ENCODE measurements at places on chromosomes 3 and 15. TPM values are rescaled to one million over a fixed set of nuclear protein-coding genes. Genes with fewer than 3 reads are reported as not detected.

SKOR1 gene
- 0.23 TPM for total RNA-seq

BCL2A1 gene
- total RNA-seq, result 12.0 TPM

RBP2 gene
- total RNA-seq, result not detected

DNA sequence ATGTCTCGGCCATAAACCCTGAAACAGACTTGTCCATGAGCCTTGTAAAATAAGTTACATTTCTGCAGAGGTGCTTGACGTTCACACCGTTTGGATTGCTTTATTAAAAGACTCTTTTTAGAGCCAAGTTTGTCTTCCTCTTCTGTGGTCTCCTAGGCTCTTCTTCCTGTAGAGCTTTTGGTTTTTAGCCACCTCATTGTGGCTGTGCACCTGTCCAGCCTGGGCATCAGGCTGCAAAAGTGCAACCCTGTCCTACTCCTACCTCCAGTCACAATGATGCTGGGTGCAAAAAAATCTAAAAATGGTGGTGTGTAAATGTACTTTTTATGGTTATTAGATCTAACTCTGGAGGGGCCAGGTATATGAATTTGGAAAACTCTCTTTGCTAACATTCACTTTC, 2.8 kb upstream of the RIOX2 start:
- DNase-seq, result no peak

DNA sequence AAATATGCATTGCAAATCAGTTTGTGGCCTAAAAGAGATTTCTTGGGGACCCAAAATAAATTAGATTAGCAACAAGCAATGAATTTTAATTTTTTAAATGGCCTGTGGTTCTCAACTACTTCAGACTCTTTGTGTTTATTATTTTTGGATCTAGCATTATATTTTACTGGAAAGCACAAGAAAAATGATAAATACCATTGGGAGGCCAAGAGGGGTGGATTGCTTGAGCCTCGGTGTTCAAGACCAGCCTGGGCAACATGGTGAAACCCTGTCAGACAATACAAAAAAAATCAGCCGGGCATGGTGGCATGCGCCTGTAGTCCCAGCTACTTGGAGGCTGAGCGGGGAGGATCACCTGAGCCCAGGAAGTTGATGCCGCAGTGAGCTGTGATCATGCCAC, 13.6 kb downstream of the LACTB start:
- DNase-seq, result no peak

DNA sequence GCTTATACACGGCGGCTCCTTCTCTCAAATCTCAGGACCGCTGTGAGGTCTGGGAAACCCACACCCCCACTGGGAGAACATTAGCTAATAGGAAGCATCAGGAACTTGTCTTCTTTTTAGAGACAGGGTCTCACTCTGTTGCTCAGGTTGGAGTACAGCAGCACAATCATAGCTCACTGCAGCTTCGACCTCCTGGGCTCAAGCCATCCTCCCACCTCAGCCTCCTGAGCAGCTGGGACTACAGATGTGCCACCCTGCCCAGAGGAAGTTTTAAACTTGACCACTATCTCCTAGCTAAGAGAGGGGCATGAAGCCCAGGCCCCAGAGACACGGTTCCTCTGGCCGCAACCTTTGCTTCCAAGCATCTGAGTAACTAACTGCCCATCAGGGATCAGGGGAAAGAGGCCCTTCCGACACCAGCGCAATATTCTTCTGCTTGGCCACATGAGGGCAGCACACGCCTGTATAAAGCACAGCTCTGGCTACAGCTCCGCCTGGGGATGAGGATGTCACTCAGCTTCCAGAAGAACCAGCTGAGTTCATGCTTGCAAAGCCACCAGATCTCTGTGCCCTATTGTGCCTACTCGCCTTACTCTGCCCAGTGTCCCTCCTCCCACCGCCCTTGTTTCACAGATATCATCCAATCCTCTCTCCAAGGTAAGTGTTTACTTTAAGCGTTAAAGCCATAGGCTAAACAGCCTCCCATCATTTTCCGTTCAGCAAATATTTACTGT, 57.6 kb upstream of the SLC6A11 start:
- peak; percentile 66 for DNase-seq

GRCh38 chr3:61783993-61784718, 222.8 kb downstream of the PTPRG start:
- no peak for DNase-seq

DNA sequence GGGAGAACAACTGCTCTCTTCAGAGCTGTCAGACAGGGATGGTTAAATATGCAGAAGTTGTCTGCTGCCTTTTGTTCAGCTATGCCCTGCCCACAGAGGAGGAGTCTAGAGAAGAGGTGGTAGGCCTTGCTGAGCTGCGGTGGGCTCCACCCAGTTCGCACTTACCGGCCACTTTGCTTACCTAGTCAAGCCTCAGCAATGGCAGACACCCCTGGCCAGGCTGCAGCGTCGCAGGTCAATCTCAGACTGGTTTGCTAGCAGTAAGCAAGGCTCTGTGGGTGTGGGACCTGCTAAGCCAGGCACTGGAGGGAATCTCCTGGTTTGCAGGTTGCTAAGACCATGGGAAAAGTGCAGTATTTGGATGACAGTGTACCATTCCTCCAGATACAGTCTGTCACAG, 12.3 kb upstream of the TMEM45A start:
- DNase-seq, result no peak

DNA sequence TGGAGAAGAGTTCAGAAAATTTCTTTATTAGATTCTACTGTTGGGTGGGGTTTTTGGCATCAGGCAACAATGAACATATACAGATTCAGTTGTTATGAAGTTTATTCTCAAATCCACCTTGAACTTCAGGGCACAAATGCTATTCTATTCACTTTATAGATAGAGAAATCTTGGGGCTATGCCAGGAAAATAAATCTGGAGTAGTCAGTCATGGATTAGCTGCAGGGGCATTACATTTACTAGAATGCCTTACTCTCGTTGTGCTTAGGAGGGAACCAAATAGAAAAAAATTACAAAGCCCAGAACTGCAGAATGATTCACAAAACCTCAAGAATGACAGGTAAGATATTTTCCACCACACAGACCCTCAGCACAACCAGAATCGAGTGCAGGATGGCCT, 216.7 kb downstream of the CDIN1 start:
- DNase-seq, result no peak

IL20RB gene
- 1.5 TPM for total RNA-seq

DNA sequence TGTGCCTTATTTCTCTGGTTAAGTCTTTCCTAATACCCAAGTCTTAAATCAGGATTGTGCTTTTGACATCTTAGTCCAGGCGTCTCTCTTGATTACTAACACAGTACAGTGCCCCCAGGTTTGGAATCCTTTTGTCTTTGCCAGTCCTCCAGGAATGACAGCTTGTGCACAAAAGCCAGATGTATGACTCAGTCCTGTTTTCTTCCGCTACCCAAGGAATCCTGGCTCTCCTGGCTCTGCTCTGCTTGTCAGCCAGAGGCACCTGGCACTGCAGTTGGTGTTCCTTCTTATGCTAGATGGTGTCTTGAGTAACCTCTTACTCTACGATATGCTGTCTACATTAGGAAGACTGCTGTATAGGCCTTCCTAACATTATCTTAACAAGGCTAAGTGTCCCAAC, 728.2 kb upstream of the NECTIN3 start:
- DNase-seq, result no peak

DNA sequence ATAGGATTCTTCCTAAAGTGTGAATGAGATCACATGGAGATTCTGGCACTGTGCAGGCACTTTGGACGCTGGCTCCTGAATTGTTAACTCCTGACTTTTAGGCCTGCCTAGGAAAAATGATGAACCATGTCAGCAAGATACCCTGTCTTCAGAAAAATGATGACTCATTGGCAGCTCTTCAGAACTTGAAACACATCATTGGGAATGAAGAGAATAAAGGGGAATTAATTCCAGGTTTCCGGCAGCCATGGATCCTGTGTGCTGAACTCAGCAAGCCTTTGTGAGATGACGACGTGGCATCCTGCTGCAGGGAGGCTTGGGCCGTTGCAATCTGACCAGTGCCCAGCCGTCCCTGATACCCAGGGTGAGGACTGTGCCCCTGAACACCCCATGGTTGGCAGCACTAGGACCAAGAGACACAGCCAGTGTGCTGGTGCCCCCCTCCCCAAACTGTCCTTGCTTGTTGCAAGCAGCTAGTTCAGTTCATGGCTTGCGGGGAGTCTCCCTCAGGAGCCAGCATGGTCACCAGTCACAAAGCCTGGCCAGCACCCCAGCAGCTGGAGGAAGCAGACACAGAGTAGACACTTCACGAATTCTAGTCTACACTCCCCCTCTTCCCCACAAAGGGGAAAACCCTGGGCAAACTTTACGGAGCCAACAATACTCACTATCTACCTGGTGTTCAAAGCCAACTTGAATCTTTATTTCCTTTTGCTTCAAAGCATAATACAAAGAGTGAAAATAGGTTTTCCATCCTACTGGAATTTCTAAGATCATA, 7.8 kb upstream of the LIPC start:
- no peak for DNase-seq

DNA sequence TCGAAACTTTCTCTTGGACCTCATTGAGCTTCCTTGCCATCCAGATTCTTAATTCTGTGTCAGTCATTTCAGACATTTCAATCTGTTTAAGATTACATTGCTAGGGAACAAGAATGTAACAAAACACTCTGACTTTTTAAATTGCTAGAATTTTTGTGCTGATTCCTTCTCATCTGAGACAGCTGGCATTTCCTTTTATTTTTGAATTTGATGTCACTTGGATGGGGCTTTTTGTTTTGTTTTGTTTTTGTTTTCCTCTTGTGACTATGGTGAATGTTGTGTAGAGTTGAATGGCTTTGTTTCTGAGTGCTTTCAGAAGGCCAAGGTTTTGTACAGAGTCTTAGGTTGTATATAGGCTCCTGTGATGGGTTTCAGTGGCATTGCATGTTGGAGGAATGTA, 1129.3 kb downstream of the NAALADL2 start:
- DNase-seq, result no peak

MYZAP gene
- not detected for total RNA-seq

C3orf18 gene
- total RNA-seq, result 17.8 TPM

OR5K2 gene
- total RNA-seq, result not detected

DNA sequence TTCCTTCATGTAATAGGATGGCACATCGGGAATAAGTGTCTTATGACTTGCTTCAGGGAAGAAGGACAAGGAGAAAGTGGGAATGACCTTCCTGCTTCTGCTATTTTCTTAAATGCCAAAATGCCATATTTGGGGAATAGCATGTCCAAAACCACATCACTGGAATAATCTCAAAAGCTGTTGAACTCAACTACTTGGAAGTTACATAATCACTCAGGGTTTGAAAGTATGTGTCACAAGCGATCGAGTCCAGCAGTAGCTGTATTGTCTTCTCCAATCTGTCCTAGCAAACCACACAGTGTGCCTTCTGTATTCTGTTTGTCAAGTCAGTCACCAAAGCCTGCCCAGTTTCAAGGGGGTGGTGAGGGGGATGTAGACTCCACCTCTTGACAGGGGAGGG, 58.3 kb upstream of the GADL1 start:
- DNase-seq, result no peak

TAMM41 gene
- 19.5 TPM for total RNA-seq

DNA sequence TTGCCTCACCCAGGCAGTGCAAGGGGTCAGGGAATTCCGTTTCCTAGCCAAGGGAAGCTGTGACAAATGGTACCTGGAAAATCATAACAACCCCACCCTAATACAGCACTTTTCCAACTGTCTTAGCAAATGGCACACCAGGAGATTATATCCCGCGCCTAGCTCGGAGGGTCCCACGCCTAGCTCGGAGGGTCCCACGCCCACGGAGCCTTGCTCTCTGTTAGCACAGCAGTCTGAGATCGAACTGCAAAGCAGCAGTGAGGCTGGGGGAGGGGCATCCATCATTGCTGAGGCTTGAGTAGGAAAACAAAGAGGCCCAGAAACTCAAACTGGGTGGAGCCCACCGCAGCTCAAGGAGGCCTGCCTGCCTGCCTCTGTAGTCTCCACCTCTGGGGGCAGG, 208.1 kb downstream of the FHIT start:
- DNase-seq, result no peak

DNA sequence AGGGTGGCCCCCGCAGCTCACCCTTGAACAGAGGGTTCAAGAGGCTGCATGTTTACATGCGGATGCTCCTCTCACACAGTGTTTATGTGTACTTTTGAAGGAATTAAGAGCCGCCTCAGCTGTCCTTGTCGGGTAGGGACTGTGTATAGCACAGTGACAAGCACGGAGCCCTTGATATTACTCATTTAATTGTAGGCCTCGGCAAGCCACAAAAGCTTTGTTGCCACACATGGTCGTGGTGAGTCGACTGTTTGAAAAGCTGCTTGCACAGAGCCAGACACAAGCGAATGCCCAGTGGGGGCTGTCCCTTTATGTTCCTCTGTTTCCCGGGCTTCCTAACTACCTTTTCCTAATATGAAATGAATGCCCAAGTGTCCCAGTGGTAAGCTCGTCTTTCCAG, 4.5 kb downstream of the ESYT3 start:
- no peak for DNase-seq

DNA sequence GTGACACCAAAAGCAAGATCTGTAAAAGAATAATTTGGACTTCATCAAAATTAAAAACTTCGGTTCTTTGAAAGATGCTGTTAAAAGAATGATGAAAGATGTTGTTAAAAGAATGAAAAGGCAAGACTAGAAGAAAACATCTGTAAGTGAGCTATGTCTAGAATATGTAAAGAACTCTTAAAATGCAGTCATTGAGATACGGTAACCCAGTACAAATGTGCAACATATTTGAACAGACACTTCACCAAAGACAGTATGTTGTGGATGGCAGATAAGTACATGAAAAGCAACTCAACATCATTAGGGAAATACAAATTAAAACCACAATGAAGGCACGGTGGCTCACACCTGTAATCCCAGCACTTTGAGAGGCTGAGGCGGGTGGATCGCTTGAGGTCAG, 139.5 kb downstream of the LRIG1 start:
- DNase-seq, result no peak

MST1R gene
- 1.2 TPM for total RNA-seq

- DNase-seq, result no peak
Observed at GRCh38 chr3:171676601-171677175, 133.6 kb downstream of the PLD1 start.

DNA sequence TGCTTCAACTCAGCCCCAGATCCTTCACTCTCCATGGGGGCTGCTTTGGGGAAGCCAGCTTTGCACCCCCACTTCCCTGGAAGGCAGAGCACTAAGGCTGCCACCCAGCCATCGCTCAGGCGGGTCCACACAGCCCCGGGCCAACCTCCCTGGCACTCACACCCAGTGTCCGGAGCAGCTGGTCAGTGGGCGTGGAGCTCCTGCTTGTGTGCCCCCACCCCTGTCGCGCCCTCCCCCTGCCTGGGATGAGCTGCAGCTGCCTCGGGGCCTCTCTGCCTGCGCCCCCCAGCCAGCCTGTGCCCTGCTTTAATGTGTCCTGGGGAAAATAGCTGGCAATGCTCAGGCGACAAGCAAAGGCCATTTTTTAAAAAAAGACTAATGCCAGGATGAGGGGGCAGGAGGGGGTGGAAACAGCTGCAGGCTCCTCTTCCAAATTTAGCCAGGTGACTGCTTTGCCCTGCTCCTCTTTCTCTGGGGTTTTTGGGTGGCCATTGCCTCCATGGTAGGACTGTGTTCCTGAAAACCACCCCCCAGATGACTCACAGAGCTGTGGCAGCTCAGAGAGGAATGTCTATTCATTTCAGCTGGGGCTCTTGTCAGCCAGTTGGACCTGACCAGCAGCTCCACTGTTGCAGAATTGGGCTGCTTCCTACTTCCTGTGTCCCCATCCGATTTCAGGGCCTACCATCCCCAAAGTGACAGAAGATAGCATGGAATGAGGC, 65.0 kb downstream of the CEMIP start:
- DNase-seq, result no peak

GRCh38 chr3:114329823-114330222, 36.0 kb downstream of the TIGIT start:
- no peak for DNase-seq

Data from activated CD8-positive, alpha-beta memory T cell treated with anti-CD3 and anti-CD28 coated beads, Interleukin-2, amount 10 ng/mL, durations not matched to agents 7 days and 5 days (primary cell).